ENCODE measurements at places on chromosomes 4 and X. TPM values are rescaled to one million over a fixed set of nuclear protein-coding genes. Genes with fewer than 3 reads are reported as not detected.

GRCh38 chr4:11487868-11488544 lies 59.3 kb upstream of the HS3ST1 start:
- DNase-seq, result peak; percentile 72

DNA sequence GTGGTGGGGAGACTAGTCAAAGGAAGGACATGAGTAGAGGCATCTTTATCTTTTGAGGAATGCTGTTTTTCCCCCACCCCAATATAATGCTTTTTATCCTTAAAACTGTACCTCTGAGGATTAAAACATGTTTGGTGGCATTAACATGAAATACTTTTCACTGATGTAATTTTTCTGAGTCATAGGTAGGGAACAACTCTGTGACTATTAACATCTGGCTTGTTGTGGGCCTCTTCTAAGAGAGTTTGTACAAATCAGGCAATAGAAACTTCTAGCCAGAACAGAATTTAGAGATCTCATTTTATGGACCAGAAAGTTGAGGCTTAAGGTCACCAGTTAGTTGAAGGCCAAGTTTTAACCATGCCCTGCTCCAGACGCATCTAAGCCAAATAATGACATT lies 207.6 kb downstream of the SOX3 start:
- DNase-seq, result no peak

DNA sequence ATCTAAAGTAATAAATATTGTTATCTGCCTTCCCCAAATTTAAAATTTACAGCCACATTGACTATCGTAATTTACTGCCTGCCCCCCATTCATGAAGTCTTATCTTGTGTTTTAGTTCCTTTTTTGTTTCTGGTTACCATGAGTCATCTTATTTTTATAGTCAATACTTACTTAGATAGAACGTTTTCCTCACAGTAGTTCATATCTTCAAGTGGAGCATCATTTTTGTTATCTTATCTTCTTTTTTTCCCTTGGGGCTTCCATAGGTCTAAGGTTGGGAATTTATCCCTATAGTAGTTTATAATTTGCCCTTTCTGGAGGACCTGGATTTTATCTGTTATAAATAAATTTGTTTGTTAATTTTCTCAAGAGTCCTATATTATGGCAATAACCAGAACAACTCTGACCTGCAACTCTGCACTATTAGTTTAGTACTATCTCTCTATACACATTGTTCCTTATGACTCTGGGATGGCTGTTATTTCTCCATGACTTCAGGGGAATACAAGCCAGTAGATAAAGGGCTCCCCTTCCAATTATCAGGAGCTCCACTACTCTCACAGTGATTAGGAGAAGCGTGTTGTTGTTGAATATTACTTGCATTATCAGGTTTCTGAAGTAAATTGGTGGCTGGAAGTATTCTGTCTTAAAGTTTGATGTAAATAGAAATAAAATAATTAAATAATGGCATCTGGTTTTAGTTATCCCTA lies 330.6 kb downstream of the GALNTL6 start:
- DNase-seq, result no peak

- peak; percentile 48 for DNase-seq
Measured at GRCh38 chr4:82044141-82044993, 329.4 kb downstream of the HNRNPD start.

ETDA gene
- total RNA-seq, result not detected

VCX2 gene
- not detected for total RNA-seq

LONRF3 gene
- not detected for total RNA-seq

COX7B2 gene
- total RNA-seq, result not detected

PDCL2 gene
- not detected for total RNA-seq

CHM gene
- 33.9 TPM for total RNA-seq

GAGE12E gene
- not detected for total RNA-seq
